ENCODE measurements at places on chromosomes 2 and 18.

GRCh38 chr2:190261851-190262250 is 57.8 kb downstream of the HIBCH start:
- DNase-seq = no peak

DNA sequence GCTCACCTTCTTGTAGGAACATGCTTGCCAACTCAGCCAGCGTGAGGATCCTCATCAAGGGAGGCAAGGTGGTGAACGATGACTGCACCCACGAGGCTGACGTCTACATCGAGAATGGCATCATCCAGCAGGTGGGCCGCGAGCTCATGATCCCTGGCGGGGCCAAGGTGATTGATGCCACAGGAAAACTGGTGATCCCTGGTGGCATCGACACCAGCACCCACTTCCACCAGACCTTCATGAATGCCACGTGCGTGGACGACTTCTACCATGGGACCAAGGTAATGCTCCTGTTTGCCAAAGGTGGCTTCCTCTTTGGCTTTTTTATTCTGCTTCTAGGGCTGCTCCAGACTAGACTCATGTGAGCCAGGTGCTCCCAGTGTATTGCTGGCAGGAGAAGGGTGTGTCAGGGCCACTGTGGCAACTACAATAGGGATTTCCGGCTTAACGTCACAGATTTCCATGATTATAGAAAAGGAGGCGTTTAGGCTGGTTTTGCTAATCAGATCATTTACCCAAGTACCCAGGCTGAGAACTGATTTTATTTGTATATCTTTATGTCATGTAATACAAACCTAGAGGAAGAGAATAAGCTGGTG is 50.6 kb downstream of the DPYSL5 start:
- no peak for DNase-seq

DNA sequence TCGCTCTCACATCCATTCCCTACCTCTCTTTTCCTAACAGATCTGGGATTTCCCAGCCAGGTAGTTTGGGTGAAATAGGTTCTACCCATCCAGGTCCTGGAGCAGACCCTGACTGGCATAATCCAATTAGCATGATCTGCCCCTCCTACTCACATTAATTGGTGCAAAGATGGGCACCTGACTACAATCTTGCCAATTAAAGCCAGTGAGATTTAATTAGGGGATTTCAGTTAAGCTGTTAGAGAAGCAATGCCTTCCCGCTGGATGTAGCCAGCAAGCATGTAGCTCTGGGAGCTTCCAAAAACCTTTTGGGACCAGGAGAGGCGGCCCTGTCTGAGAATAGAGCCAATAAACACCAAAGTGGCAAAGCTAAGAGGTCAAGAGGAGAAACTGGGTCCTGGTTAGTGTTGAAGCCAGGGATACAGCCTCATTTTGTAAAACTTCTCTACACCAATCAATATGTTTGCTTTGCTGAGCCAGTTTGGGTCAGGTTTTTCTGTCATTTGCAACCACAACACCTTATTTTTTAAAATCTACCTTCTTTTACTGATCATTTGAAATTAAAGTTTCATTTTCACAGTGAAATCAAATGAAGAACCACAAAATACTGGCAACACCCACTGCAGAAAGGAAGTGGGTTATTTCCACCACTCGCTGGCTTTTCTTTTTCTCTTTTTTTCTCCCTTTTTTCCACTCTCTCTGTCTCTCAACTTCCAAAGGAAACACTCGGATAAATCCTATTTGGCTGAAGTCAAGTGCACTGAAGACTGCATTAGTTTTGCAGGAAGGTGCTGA is 3.2 kb upstream of the TTC39C start:
- DNase-seq = no peak

DNA sequence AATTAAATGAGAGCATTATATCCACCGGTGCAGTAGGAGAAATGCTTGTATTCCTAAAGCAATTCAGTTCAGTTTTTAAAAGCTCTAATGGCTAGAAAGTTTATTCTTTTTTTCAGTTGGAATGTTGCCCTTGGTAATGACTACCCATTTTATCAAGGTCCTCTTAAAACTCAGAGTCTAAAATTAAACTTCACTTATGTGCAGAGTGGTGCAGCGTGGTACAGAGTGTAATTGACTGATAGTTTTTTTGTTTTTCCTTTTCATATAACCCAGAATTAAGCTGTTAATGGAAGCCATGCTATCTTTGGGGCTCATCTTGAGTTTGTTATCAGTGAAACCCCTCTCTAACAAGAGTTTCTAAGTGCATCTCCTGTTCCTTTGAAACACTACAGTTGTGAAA is 21.4 kb downstream of the NCOA1 start:
- no peak for DNase-seq

DNA sequence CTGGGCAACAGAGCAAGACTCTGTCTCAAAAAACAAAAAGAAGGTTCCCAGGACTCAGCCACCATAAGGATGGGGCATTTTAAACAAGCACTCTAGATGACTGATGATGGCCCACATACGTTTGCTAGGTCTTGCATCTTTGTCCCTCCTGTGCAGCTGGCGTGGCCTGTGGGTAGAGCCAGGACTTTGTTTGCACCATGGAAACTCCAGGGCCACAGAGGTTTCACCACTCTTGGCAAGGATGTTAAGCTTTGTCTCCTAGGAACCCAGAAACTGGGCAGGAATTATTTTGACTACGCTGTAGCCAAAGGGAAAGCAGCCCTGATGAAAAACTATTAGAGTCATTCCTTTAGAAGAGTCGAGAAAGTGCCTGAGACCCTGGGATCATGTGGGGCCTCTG is 75.3 kb upstream of the STPG4 start:
- no peak for DNase-seq

- no peak for DNase-seq
Observed at GRCh38 chr2:156647377-156648010, 211.3 kb downstream of the GPD2 start.

DNA sequence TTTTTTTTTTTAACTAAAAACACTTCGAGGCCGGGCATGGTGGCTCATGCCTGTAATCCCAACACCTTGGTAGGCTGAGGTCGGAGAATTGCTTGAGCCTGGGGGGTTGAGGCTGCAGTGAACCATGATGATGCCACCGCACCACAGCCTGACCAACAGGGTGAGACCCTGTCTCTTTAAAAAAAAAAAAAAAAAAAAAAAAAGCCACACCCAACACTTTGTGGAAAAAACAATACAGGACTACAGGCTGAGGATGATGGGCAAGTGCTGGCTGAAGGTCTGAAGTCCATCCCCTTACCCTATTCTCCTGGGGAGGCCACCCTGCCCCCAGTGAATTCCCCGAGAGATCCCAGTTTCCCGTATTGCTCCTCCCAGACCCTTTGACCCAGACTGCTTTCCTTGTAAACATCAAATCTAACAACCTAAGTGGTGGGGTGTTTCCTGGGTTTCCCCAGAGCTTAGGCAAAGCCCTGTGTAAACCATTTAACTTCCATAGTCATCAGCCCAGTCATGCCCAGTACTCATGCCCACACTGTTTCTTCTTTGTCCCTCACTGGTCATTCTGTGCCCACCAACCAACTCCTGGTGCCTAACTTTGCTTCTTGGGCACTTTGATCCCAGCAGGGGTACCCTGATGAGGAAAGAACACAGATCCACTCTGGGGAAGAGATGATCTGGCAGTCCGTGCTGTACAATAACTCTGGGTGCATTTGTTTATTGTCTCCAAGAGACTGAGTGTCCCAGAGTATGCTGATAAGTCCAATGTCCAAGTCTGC is 5.8 kb upstream of the TMEM37 start:
- DNase-seq = no peak

- no peak for DNase-seq
Observed at GRCh38 chr2:7419814-7420311, 502.7 kb downstream of the RNF144A start.

DNA sequence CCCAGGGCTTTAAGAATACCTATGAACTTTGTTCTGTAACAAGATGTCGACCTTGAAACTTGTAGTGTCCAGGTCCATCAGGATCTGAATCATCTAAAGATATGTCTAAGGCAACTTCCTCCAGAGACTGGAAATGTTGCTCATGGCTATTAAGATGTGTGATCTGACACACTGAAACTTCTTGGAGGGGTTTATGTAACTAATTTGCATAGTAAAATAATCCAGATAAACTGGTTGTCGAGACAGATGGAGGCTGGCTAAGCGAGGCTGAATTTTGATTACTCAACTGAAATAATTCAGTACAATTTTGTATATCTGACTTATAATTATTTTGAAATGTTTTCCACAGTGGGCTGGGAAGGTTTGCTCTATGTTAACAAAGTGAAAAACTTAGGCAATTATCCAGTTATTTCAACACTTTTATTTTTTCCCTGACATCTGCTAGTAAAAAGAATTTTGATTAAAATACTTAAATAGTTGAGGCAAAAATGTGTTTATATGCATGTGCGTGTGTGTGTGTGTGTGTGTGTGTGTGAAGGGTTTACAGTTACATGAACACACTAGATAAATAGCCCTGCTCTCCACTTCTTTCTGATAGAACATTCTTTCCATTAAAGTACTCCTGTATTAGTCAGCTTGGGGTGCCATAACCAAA is 11.4 kb upstream of the MAP3K20 start:
- no peak for DNase-seq

DNA sequence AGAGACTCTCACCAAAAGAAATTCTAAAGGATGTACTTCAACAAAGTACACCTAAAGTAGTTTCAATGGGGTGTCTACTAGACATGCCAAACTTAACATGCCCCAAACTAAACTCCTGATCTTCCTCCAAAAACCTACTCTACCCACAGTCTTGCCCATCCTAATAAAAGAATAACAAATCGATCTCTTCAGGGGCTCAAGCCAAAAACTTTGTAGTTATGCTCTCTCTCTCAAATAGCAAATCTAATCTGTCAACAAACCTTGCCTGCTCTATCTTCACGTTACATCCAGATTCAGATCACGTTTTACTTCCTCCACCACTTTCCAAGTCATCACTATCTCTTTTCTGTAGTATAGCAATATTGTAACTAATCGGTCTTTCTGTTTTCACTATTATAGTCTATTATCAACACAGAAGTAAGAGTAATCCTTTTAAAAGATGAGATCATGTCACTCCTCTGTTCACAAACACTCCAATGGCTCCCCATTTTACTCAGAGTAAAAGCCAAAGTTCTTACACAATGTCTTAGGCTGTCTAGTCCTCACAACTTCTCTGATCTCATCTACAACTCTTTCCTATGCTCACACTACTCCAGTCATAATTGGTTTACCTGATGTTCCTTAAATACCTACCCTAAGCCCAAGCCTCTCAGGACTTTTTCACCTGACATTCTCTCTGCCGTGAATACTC is 79.9 kb downstream of the THADA start:
- no peak for DNase-seq

DNA sequence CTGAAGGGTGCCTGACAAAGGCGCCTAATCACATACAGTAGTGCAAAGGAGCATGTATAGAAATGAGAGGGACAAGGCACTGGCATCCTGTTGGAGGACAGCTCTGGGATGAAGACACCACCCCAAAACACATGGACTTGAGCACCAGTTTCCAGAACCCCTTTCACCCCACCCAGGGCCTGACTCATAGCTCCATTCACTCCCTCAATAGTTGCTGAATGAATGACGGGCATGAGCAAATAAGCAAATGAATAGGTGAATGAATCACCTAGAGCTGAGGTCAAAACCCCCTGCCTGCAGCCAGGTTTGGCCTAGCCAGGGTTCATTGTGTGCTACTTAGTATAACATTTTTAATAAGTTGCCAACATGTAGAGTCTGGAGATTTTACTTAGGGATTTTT is 66.3 kb downstream of the NRP2 start:
- DNase-seq = no peak

GRCh38 chr2:126627643-126628042 is 28.3 kb upstream of the GYPC start:
- DNase-seq = no peak

- no peak for DNase-seq
Observed at GRCh38 chr2:174967691-174968260, 37.4 kb downstream of the CHN1 start.

DNA sequence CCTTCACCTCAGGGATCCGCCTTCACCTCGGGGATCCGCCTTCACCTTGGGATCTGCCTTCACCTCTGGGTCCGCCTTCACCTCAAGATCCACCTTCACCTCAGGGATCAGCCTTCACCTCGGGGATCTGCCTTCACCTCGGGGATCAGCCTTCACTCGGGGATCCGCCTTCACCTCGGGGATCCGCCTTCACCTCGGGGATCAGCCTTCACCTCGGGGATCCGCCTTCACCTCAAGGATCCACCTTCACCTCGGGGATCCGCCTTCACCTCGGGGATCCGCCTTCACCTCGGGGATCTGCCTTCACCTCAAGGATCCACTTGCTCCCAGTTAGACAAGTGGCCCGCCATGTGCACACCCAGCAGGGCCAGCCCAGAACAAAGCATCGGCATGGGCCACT is 7.3 kb downstream of the KIF1A start:
- no peak for DNase-seq

DNA sequence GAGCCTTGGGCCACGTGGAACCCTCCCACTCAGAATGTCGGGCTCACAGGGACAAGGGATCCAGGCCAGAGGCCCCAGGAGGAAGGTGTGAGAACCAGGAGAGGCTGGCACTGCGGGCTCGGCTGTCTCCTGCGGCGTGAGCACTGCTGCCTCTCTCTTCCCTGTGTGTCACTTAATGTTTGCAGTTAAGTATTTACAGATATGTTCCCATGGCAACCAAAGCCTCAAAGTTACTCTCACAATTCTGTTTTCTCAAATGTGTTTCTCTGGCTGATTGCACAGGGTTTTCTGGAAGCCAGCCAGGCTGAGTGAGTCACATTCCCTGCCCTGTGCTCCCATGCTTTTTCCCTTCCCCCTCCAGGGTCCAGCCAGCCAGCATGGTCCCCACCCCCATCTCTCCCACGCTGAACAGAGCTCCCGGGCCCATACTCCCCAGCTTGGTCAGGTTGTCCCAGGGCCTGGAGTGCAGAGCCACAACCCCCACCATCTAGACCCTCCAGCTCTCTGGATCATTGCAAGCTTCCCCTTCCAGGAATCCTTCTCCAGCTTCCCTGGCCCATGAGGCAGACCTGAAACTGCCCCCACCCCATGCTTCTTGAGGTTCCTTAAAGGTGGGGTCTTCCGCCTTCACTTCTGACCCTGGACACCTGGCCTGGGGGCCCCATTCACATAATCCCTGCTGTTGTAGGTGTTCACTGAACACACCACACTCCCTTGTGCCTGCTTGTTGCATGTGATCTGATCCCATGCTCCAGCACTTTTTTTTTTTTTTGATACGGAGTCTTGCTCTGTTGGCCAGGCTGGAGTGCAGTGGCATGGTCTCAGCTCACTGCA is 265.9 kb downstream of the CELF4 start:
- peak; percentile 88 for DNase-seq

GRCh38 chr18:76495006-76495370 is at the start of gene ZNF516:
TSS of gene ZNF516 (minus strand) at chr18:76495242. CDS start at chr18:76443054, 52,188 bp downstream.
- peak; percentile 61 for DNase-seq

DNA sequence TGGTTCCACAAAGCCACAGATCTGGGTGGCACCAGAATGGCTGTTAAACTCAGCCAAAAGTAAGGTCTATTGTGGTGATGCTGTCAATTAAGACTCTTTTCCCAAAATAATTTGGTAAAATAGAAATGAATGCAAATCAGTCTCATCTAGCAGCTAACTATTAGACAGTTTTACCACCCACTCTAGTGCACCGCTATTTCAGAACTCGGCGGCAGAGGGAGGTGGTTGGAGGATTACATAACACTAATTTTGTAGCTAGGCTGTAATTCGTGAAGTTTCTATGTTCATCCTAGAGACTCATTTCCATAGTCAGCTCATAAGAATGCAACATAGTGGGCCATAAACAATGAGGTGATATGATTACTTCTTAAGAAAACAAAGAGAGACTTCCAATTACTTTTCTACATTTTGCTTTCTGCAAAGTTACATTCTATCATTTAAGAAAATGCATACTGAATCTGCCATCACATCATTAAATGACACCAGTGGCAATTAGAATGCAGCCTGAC is 413.8 kb downstream of the FBXO15 start:
- no peak for DNase-seq

- no peak for DNase-seq
Observed at GRCh38 chr2:101204400-101205115, 48.1 kb upstream of the CNOT11 start.

GRCh38 chr2:62727259-62727867 is 21.9 kb downstream of the EHBP1 start:
- DNase-seq = no peak

Data from SK-N-SH (cell line).